ENCODE measurements at places on chromosomes 4 and X. TPM values are rescaled to one million over a fixed set of nuclear protein-coding genes. Genes with fewer than 3 reads are reported as not detected.
A peak's percentile ranks its signal among the peaks of the same experiment; 100 is the strongest.

DNA sequence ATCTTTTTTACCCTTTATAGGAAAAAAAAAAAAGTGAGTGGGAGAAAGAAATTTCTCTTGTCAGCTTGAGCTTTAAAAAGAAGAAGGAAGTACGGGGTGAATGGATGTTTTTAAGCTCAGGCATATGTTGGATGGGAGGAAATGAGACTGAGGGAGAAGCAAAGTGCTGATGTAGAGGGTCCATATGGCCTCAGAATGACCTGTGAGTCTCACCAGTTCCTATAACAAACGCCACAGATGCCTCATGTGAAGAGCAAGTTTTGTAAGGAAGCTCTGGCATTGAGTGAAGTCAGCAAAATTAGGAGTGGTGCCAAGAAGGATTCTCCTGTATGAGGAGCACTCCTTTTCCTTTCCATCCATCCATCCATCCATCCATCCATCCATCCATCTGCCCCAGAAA lies 214.6 kb downstream of the PTTG2 start:
- no peak for DNase-seq

- DNase-seq, result no peak
Observed at GRCh38 chrX:34654696-34655490, 2.2 kb downstream of the TMEM47 start.

DNA sequence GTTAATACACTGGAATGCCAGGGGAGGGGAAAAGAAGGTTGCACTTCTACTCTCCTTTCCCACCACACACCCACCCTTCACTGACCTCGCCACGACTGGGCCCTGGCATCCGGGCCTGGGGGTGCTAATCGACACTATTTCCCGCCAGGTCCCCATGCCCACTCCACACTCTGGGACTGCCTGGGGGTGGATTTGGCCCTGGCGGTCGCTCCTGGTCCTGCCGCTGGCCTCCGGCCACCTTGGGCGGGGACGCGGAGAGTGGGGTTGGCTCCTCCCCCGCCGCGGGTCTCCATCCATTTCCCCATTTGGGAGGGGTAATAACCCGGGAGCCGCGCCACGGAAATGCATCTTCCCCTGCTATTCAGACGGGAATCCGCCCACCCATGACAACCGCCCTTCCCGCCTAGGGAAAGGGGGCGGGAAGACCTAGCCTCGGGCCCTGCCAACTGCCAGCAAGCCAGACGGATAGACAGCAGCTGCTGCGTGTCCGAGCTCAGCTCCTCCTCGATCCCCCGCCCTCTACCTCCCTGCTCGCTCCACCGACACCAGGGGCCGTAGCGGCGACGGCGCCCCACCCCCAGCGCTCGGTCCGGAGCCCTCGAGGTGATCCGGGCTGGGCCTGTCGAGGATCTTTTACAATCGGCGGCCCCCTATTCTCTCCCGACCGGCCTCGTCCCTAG lies 78.1 kb downstream of the RLIM start:
- DNase-seq, result peak; percentile 45

DNA sequence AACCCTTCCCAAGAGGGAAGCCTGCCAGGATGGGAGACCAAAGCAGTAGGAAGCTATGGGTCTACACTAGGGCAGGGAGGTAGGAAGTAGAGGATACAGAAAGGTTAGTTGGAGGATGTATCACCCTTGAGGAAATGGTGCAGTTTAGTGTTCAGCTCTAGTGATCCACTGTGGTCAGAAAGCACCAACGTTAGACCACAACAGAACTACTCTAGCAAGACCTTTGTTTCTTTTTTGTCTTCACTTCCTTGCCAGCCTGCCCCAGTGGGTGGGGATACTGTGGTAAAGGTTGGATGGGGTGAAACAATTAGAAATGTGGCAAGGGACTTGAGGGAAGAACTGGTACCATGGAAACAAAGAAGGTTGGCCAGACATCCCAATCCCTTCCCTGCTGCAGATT lies 83.3 kb downstream of the DDIT4L start:
- no peak for DNase-seq

Gene ARHGAP36
- total RNA-seq, result not detected

GRCh38 chrX:7946960-7947359 lies 19.7 kb upstream of the PNPLA4 start:
- DNase-seq, result no peak

- peak; percentile 38 for DNase-seq
Observed at GRCh38 chr4:37439809-37440474, 195.4 kb downstream of the NWD2 start.

DNA sequence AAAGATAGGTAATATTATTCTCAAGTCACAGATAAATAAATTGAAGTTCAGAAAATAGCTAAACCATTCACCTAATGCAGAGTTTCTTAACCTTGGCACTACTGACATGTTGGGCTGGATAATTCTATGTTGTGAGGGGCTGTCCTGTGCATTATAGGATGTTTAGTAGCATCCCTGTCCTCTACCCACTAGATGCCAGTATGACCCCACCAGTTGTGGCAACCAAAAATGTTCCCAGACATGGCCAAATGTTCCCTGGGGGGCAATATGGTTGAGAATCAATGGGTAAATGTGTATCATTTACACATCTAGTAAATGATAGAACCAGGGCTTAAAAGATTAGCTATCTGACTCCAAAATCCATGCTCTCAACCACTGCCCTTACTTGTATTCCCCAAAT lies 140.9 kb downstream of the COL4A6 start:
- DNase-seq, result no peak

DNA sequence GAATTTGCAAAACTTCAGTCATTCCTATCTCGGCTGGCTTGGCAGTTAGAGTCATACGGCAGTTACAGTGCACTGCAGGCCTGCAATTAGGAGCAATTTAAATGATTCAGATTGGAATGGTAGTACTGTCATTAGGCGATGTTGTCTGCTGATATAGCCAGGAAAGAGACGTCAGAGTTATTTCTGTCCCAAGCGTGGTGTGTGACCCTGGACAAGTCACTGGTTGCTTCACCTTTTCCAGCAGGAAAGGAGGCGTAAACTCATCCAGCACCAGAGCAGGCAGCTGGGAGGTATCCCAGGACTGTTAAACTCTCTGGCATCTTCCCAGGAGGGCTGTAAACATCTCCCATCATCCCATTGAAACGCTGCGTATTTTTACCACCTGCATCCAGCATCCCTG lies 836 bp upstream of the LNX1 start:
- no peak for DNase-seq

- no peak for DNase-seq
Observed at GRCh38 chr4:168220893-168221292, 97.7 kb downstream of the DDX60 start.

Gene RBM47
- total RNA-seq, result 62.1 TPM

GRCh38 chr4:142379277-142380051 lies 466.6 kb downstream of the INPP4B start:
- DNase-seq, result peak; percentile 39

Gene FABP2
- total RNA-seq, result not detected

Gene APELA
- total RNA-seq, result 34.8 TPM

Gene TEX13B
- total RNA-seq, result not detected

DNA sequence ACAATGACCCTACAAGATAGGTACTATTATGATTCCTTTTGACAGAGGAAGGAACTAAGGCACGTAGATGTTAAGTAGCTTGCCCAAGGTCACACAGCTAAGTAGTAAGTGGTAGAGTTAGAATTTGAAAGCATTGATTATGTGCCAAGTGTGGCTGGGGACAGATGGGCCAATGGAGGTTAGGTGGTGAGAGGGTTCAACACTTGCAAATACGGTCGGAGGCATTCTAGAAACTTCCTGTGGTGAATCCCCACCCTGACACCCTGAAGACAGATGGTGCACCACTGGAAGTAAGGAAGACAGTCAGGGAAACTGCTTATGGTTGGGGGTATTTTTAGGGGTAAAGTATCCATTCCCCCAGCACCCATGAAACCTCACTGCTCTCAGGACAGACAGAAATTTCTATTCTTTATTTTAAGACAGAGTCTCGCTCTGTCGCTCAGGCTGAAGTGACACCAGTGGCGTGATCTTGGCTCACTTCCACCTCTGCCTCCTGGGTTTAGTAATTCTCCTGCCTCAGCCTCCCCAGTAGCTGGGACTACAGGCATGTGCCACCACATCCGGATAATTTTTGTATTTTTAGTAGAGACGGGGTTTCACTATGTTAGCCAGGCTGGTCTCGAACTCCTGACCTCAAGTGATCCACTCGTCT lies 142.5 kb downstream of the RASL11B start:
- DNase-seq, result no peak

GRCh38 chr4:109913596-109914241 lies 1.0 kb downstream of the EGF start:
- no peak for DNase-seq

GRCh38 chr4:151315212-151315886 lies 10.1 kb downstream of the SH3D19 start:
- no peak for DNase-seq

- DNase-seq, result no peak
Observed at GRCh38 chr4:146255874-146256273, 41.5 kb downstream of the REELD1 start.

DNA sequence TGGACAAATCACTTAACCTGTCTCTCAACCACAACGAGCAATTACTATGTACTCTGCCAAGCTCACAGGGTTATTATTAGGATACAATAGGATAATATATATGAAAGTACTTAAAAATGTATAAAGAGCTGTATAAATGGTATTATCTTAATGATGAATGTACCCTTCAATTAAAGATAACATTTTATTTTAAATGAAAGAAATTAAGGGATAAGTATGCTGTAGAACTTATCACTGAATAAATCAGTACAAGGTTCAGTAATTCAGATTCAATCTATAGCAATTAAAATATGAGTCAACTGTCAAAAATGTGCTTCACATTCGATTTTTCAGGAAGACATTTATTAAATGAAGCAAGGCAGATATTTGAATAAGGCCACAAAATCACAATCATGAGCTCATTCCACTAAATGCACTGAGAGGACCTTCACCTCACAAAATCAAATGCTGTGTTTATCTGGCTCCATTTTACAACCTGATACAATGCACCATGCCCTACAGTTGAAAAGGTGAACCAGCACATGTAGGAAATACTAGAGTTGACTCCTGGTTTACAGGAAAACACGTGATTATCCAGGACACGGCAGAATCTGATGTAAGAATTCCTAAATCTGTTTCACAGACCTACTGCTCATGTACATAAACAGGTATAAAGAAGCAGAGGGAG lies 4.4 kb downstream of the LRCH2 start:
- no peak for DNase-seq

Gene SSX4B
- not detected for total RNA-seq

Gene ACE2
- 1.8 TPM for total RNA-seq

GRCh38 chr4:183495184-183495583 lies 9.7 kb upstream of the ING2 start:
- DNase-seq, result no peak

DNA sequence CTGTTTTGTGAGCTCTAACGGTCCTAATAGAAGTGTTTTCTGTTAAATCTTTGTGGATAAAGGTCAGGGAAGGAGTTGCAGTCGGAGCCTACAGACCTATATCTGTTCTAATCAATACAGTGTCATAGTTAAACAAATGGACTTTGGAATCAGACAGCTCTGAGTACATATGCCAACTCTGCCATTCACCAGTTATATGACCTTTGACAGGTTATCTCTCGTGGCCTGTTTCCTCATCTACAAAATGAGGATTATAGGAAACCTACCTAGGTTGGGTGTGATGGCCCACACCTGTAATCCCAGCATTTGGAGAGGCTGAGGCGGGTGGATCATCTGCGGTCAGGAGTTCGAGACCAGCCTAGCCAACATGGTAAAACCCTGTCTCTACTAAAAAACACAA lies 89.7 kb downstream of the MID1IP1 start:
- no peak for DNase-seq

Gene GYPA
- total RNA-seq, result not detected

Gene VSIG4
- total RNA-seq, result not detected

GRCh38 chr4:168822481-168822880 lies 187.6 kb downstream of the CBR4 start:
- DNase-seq, result no peak

Gene MAGEB17
- not detected for total RNA-seq

Gene CLGN
- 5.5 TPM for total RNA-seq

- no peak for DNase-seq
Observed at GRCh38 chr4:90621080-90621479, 493.9 kb downstream of the CCSER1 start.

Gene CXCL11
- total RNA-seq, result not detected

- no peak for DNase-seq
Observed at GRCh38 chr4:184766446-184766845, 32.5 kb upstream of the CENPU start.

DNA sequence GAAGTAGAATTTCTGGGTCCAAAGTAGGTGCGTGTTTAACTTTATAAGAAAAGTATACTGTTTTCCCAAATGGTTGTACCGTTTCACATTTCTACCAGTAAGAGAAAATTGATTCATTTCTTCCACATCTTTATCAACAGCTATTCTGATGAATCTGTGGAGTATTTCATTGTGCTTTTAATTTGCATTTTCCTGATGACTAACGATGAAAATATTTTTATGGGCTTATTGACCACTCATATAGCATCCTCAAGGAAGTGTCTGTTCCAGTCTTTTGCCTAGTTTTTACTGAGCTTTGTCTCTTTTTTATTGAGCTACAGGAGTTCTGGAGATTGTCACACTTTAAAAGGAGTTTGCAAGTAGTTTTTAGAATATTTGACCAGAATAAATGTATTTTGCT lies 92.6 kb downstream of the ASB9 start:
- no peak for DNase-seq

GRCh38 chr4:67891645-67892044 lies 7.8 kb upstream of the TMPRSS11D start:
- DNase-seq, result no peak

Data from Caco-2 (cell line).